ENCODE measurements at places on chromosomes 12 and 14. TPM values are rescaled to one million over a fixed set of nuclear protein-coding genes. Genes with fewer than 3 reads are reported as not detected.

- no peak for DNase-seq
Measured at GRCh38 chr12:116466536-116466935, 92.6 kb upstream of the MAP1LC3B2 start.

DNA sequence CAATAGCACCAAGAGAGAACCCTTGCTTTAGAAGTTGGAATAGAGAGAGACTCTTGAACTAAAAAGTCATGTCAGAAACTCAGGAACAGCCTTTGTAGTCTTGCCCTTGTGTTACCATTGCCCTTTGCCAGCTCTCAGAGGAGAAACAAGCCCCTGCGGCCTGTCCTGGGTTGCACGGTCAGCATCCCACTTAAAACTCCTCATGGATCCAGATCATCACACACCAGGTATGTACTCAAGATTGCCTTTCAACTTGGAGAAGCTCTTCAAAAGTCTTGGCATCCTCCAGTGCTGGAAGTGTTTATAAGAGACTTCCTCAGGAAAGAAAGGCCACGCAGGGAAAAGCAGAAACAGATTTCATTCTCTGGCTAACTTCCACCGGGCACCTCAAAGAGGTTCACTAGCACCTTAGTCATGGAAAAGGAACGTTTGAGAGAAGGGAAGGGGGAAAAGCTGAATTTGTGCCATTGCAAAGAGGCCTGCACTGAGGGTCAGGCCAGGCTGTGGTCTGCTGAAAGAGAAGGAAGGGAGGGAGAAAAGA lies 594.2 kb downstream of the MED13L start:
- no peak for DNase-seq

Gene RNU4-1
- 3,426 TPM for total RNA-seq

GRCh38 chr12:5064913-5065490 lies 21.3 kb downstream of the KCNA5 start:
- DNase-seq = no peak

GRCh38 chr12:66676241-66676640 lies 2.6 kb downstream of the GRIP1 start:
- no peak for DNase-seq

DNA sequence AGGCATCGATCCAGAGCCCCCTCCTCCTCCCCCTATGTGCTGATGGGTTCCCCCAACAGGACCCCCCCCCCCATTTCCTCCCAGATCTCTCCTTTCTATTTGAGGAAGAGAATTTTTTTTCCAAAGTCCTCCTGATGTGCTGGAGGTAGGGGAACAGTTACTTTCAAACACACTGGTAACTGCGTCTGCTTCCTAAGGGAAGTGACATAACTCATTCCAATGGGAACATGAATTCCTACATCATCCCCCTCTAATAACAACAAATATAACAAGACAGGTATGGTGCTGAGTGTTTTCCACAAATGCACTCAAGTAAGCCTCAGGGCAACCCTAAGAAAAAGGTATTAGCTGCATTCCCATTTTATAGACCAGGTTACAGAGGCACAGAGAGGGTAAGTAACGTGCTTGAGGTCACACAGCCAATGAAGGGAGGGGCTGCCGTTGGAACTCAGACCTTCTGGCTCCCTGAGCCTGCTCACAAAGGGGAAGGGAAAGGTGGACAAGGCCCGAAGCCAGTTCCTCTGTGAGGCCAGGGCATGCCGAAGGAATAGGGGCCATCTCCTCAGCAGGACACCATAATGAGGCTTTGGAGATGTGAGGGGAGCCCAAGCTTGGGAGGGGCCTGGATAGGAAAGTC lies 121.1 kb upstream of the NCOR2 start:
- DNase-seq = no peak

Gene LMNTD1
- not detected for total RNA-seq

DNA sequence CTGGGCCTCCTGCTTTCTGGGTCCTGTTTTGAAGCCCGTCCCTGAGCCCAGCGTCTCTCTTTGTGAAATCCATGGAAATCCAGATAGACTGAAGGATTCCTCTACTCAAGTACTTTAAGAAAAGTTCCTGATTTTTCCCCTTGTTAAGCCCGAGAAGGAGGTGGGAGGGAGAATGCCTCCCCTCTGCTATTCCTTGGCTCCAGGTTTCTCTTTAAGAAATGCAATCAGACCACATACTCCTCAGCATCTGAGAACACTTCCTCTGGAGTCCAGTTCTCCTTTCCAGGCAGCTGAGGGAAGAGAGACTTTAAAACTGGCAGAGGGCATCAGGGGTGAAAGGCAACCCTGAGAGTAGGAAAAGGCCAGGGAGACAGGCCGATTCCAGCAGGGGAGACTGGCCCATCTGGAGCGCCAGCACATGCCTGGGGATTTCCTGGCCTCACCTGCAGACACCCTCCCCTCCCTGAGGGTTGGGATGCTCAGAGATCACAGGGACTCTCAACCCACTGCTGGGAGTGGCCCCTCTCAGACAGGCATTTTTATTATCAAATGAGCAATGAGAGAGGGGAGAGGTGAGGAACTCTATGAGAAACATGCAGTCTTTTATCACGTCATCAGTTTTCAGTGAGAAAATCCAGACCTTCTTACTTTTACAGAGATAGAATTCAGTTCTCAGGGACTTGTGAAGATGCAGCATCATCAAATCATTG lies 2.0 kb upstream of the EMP1 start:
- DNase-seq = no peak

DNA sequence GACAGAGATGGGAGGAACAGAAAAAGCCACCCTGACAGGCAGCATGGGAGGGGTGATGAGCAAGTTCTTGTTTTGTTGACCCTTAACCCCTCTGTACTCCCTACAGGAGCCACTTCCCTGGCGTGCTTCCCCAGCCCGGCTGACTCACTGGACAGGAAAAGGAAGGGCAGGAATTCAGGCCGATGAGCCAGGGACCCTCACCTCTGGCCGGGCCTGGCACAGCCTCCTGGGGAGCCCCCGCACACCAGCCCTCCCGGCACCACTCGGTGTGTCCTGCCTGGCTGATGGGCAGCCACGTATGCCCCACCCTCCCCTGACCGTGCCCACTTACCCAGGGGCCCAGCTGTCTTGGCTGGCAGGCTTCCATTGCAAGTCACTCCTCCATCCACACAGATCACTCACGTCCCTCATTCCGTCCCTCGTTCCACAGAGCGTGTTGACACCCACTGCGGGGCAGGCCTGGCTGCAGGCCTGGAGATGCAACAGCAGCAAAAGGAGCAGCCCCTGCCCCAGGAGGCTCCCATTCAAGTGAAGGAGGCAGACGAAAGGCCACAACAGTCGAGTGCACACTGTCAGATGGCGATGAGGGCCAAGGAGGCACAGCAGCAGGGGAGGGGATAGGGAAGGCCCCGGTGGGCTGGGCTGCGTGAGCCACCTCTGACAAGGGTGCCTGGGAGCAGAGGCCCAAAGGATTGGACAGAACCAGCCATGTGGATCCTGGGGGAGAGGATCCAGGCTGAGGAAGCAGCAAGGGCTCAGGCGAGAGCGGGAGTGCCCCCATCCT lies 19.7 kb upstream of the CD9 start:
- DNase-seq = no peak

DNA sequence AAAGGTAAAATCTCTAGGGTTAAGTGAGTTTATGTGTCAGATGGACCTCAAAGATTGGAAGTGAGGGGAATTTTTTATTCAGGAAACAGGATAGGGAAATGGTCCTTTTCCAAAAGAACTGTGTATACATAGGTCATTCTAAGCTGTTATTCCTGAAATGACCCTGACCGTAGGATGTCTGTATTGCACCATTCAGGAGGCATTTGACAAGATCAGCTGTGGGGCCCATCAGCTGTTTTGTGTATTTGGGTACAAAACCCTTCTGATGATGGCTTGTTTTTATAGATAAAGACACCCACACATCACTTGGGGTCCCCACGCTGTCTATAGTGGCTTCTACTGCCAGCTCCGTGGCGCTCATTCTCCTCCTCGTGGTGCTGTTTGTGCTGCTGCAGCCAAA lies 62.6 kb upstream of the SRSF5 start:
- DNase-seq = no peak

Measured in B cell (primary cell).